Activated CD8-positive, alpha-beta memory T cell treated with anti-CD3 and anti-CD28 coated beads, Interleukin-2, amount 10 ng/mL, durations not matched to agents 7 days and 5 days (primary cell): ENCODE measurements at places on chromosomes 3 and 15. TPM values are rescaled to one million over a fixed set of nuclear protein-coding genes. Genes with fewer than 3 reads are reported as not detected.

- no peak for DNase-seq
- H3K4me3 ChIP-seq: no peak overlapping the region
- no peaks in the 10 kb centered on the region for H3K36me3 ChIP-seq
- no peaks in the 10 kb centered on the region for H3K4me1 ChIP-seq
- no peaks in the 10 kb centered on the region for H3K27me3 ChIP-seq
Observed at GRCh38 chr3:166478356-166478755, 641.1 kb upstream of the BCHE start.

DNA sequence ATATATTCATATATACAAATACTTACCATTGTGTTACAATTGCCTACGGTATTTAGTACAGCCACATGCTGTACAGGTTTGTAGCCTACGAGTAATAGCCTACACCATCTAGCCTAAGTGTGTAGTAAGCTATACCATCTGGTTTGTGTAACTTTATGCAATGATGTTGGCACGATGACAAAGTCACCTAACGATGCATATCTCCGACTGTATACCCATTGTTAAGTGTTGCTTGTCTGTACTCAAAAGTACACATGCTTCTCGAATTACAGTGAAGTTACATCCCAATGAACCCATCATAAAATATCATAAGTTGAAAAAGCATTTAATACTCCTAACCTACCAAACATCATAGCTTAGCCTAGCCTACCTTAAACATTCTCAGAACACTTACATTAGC lies 327.1 kb downstream of the KBTBD8 start:
- no peak overlapping the region for H3K4me3 ChIP-seq
- DNase-seq: no peak
- peaks cover 14% of the 10 kb centered on the region for H3K4me1 ChIP-seq

DNA sequence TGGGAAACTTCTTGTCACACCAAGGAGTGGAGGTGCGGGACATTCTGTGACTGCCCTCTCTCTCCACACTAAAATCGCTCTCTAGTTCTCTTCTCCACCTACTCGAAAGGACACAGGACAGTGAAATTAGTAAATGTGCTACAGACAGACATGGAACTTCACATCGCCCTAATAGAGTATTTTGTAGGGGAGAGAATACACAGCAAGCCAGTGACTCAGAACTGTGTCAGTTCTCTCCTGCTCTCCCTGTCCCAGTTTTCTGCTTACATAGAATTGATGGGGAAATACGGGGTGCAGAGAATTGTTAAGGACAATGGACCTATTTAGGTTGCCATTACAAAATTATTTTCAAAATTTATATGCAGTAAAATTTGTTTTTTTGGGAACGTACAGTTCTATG lies 159.6 kb upstream of the GADL1 start:
- no peak overlapping the region for H3K4me3 ChIP-seq
- H3K27ac ChIP-seq: no peak overlapping the region
- H3K4me1 ChIP-seq: no peaks in the 10 kb centered on the region
- H3K36me3 ChIP-seq: peaks cover 3% of the 10 kb centered on the region

- H3K36me3 ChIP-seq: no peaks in the 10 kb centered on the region
- peaks cover 38% of the 10 kb centered on the region for H3K27me3 ChIP-seq
- DNase-seq: no peak
- H3K4me3 ChIP-seq: no peak overlapping the region
- H3K4me1 ChIP-seq: no peaks in the 10 kb centered on the region
Observed at GRCh38 chr15:74208901-74209559, 6.4 kb upstream of the STRA6 start.

GRCh38 chr3:81585056-81585455 lies 176.4 kb downstream of the GBE1 start:
- H3K4me3 ChIP-seq: no peak overlapping the region
- no peaks in the 10 kb centered on the region for H3K4me1 ChIP-seq
- H3K27ac ChIP-seq: no peak overlapping the region
- no peak for DNase-seq

- no peaks in the 10 kb centered on the region for H3K27me3 ChIP-seq
- H3K4me1 ChIP-seq: peaks cover 12% of the 10 kb centered on the region
- no peaks in the 10 kb centered on the region for H3K36me3 ChIP-seq
- no peak overlapping the region for H3K4me3 ChIP-seq
Observed at GRCh38 chr3:123540285-123540684, 44.6 kb downstream of the HACD2 start.

- no peak for DNase-seq
- H3K36me3 ChIP-seq: no peaks in the 10 kb centered on the region
- H3K27ac ChIP-seq: no peak overlapping the region
- H3K4me3 ChIP-seq: no peak overlapping the region
Observed at GRCh38 chr3:168424059-168424734, 328.5 kb upstream of the GOLIM4 start.

DNA sequence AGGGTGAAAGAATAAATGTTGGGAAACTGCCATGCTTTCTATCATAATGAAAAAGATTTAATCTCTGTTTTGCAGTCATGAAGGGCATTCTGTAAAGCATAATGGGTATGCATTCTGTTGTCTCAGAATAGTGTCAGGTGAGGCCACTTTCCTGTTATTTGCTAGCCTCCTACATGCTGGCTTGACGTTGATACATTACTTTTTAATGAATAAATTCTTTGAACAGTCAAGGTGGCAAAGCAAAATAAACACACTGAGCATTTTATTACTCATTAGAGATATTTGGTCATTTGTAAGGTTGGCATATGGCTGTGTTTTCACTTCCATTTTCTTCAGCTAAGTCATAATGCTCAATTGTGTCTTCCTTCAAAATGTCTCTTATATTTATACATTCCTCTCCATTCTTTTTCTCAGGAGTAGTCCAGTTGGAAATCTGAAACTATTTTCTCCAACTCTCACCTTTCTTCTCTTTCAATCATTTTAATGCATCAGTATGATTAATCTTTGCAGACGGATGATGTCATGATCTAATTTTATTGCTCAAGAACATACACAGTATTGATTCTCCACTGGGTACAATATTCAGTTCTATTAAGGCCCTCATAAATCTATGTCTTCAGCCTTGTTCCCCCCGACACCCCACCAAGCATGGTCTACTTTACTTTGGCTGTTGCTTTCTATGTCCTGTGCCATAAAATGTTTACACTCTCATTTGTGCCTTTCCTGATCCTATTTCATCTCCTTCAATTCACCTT lies 290.7 kb downstream of the GBE1 start:
- no peaks in the 10 kb centered on the region for H3K4me1 ChIP-seq
- H3K36me3 ChIP-seq: no peaks in the 10 kb centered on the region
- H3K4me3 ChIP-seq: no peak overlapping the region
- no peak for DNase-seq
- H3K27ac ChIP-seq: no peak overlapping the region

DNA sequence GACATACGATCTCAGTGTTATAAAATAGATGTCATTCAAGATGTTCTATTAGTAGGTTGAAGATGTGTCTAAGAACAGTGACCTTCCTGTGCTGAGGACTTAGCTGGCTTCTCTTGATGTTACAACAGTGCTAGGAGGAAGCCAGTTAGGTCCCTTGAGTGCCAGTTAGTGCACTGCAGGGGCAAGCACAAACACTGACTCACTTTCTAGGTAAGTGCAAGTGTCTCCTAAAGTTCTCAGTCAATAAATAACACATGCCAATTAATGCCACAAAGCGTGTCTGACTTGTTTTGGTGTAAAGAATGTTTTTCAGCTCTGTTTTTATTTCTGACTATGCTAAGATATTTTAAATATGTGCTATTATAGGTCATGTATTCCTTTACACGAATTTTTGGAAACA lies 211.8 kb downstream of the NAALADL2 start:
- no peak overlapping the region for H3K27ac ChIP-seq
- no peaks in the 10 kb centered on the region for H3K4me1 ChIP-seq
- DNase-seq: no peak
- H3K36me3 ChIP-seq: no peaks in the 10 kb centered on the region

DNA sequence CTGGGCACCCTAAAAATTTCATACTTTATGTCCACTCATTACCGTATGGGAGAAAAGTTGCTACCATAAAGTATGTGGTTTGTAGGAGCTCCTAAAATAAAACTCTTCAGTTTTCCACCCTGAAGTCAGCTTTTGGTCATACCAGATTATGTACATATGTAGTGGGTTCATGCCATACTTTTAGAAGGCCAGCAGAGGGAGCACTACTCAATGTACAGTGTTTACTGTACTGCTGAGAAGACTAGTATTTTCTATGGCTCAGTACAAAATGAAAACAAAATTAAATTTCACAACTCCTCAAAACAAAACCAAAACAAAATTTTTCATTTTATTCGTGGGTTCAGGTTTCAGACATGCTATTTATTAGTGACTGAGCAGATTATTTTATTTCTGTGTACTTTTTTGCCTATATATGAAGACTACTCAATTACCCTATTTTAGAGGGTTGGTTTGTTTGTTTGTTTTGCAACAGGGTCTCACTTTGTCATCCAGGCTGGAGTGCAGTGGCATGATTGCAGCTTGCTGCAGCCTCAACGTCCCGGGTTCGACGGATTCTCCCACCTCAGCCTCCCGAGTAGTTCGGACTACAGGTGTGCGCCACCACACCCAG lies 24.3 kb downstream of the NXPE3 start:
- DNase-seq: peak; percentile 68

DNA sequence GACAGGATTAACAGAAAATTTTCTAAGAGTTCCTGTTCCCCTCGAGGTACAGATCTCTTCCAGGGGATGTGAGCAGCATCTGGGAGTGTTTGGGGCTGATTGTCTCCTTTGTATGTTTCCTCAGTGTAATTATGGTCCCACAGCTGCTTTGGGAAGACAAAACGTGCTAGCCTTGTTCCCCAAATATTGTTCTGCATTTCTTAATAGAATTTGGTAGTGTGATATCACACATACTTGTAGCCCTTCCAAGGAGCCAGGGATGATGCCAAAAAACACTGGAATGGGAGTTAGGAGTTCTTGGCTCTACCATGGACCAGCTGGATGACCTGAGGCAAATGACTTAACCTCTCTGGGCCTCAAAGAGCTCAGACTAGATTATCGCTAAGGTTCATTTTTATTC lies 19.0 kb upstream of the AGBL1 start:
- H3K4me1 ChIP-seq: no peaks in the 10 kb centered on the region
- peaks cover 6% of the 10 kb centered on the region for H3K27me3 ChIP-seq
- no peak overlapping the region for H3K4me3 ChIP-seq

GRCh38 chr15:68990992-68991500 lies 23.4 kb upstream of the NOX5 start:
- no peak for DNase-seq
- H3K27ac ChIP-seq: no peak overlapping the region
- no peak overlapping the region for H3K4me3 ChIP-seq
- H3K36me3 ChIP-seq: no peaks in the 10 kb centered on the region
- H3K27me3 ChIP-seq: peaks cover 12% of the 10 kb centered on the region
- no peaks in the 10 kb centered on the region for H3K4me1 ChIP-seq

The TMEM62 gene
- total RNA-seq: 21.2 TPM

The CCR8 gene
- total RNA-seq: 47.6 TPM

The PFKFB4 gene
- total RNA-seq: 26.9 TPM

The TMEM158 gene
- 0.35 TPM for total RNA-seq

The NRG4 gene
- not detected for total RNA-seq

The DTWD1 gene
- 16.9 TPM for total RNA-seq

The CACNA1D gene
- 0.41 TPM for total RNA-seq
